ENCODE measurements at places on chromosomes 11 and 22. TPM values are rescaled to one million over a fixed set of nuclear protein-coding genes. Genes with fewer than 3 reads are reported as not detected.

- no peak for DNase-seq
Observed at GRCh38 chr22:48900327-48900597, 927.4 kb downstream of the BRD1 start.

MMP8 gene
- total RNA-seq = not detected

C22orf31 gene
- total RNA-seq = 0.63 TPM

GRCh38 chr22:28241656-28242290 lies 322.7 kb upstream of the PITPNB start:
- no peak for DNase-seq

GRCh38 chr22:32073823-32074380 lies 30.8 kb downstream of the SLC5A1 start:
- DNase-seq = no peak

CACNA1I gene
- 0.60 TPM for total RNA-seq

- peak; percentile 93 for DNase-seq
Observed at GRCh38 chr11:64225608-64226506, at the start of the genes NUDT22 and TRPT1. Gene NUDT22 (plus strand): TSS chr11:64226274. CDS start chr11:64226653, 379 bp downstream. Gene TRPT1 (minus strand): TSS chr11:64226186. CDS start chr11:64225860, 326 bp downstream.

GRCh38 chr11:83924795-83925542 lies 638.8 kb upstream of the CCDC90B start:
- DNase-seq = no peak

- DNase-seq = no peak
Observed at GRCh38 chr11:101872171-101872882, 42.5 kb upstream of the CEP126 start.

ARHGAP8 gene
- 18.0 TPM for total RNA-seq

CHEK2 gene
- total RNA-seq = 18.8 TPM

GRCh38 chr22:37351232-37351631 lies 68.9 kb downstream of the CYTH4 start:
- DNase-seq = no peak

- no peak for DNase-seq
Observed at GRCh38 chr11:26297189-26297975, 34.5 kb upstream of the ANO3 start.

GGTLC3 gene
- total RNA-seq = not detected

- DNase-seq = no peak
Observed at GRCh38 chr11:103257360-103257759, 148.1 kb downstream of the DYNC2H1 start.

MPZL3 gene
- total RNA-seq = 10.2 TPM

NPTXR gene
- total RNA-seq = 6.9 TPM

- no peak for DNase-seq
Observed at GRCh38 chr11:45828996-45829395, 18.3 kb upstream of the CRY2 start.

DNA sequence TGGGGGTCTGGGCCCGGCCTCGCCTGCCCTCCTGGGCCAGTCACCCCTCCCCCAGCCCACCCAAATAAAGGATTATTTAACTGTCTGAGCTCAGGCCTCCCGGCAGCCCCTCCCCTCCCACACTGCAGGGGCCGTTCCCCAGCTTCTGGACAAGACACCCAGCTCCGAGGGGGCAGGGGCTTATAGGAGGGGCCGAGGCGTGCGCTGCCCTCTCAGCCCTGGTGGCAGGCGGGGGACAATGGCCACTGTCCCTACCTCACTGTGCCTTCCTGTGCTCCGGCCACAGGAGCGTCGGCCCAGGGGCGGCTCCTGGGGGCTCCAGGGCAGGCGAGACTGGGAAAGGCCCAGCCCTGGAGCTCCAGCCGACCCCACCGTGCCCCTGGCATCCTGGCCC lies 2.2 kb upstream of the SELENOO start:
- DNase-seq = no peak

KRTAP5-2 gene
- total RNA-seq = not detected

GDPD4 gene
- not detected for total RNA-seq

GRCh38 chr22:36727110-36727509 lies 23.6 kb upstream of the CACNG2 start:
- DNase-seq = peak; percentile 24

GRCh38 chr11:25339281-25339680 lies 842.4 kb downstream of the LUZP2 start:
- no peak for DNase-seq

DNA sequence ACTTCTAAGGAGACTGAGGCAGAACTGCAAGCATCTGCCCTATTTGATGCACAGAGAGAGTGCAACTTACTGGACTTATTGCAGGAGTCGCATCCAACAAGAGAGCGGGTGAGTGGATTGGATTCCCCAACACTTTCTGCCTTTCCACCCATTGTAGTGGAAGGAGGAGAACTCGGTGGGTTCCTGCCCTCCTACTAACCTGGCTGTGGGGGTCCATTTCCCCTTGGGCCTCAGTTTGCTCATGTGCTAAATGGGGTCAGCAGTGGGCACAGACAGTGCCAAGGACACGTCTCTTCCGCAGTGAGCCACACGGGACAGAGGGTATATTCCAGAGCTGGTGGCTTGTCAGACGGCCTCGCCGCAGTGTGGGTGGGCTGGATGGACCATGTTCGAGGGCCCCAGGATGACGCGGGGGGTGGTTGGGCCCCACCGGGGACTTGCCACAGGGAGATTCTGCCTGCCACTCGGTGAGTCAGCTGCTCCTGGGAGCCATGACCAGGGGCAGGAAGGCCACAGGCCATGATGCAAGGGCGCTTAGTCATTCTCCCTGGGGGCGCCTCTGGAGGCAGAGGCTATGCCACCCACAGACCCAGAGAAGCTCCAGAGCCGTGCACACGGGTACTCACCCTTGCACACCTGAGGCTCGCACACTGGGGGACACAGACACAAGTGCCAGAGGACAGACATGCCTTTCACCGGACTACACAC lies 8.2 kb downstream of the ALX4 start:
- DNase-seq = no peak

RASL10A gene
- 1.5 TPM for total RNA-seq

SSH3 gene
- 32.0 TPM for total RNA-seq

GRCh38 chr11:113311536-113311935 lies 2.8 kb upstream of the TTC12 start:
- DNase-seq = no peak

GRCh38 chr11:84825106-84825660 lies 802.0 kb downstream of the DLG2 start:
- DNase-seq = no peak

GRCh38 chr11:117830072-117830471 lies 5.5 kb upstream of the FXYD2 start:
- DNase-seq = no peak

All from type B pancreatic cell (in vitro differentiated cells).